ENCODE measurements at places on chromosomes 5 and 9. TPM values are rescaled to one million over a fixed set of nuclear protein-coding genes. Genes with fewer than 3 reads are reported as not detected.

- no peaks in the 10 kb centered on the region for H3K27me3 ChIP-seq
- no peak overlapping the region for H3K4me3 ChIP-seq
- DNase-seq, result peak; percentile 74
- no peaks in the 10 kb centered on the region for H3K36me3 ChIP-seq
These were observed 41.9 kb upstream of the AGXT2 start for GRCh38 chr5:35089334-35090314.

DNA sequence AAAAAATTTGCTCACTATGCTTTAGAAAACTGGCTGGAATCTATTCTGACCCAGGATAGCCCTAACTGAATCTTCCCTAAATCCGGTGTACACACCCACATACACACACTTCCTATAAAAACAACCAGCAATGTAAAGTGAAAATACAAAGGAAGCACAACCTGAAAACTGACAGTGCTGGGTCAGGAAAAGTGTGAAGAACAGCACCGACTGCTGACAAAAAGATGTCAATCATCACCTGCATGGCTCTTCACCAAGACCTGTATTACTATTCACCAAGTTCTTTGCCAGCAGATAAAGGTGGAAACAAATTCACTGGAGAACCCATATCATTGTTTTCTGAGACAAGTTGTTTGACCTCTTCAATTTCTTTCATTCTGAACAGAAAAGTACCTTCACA is 293.8 kb upstream of the GRAMD2B start:
- H3K27ac ChIP-seq, result no peak overlapping the region
- no peaks in the 10 kb centered on the region for H3K4me1 ChIP-seq
- no peak overlapping the region for H3K4me3 ChIP-seq

DNA sequence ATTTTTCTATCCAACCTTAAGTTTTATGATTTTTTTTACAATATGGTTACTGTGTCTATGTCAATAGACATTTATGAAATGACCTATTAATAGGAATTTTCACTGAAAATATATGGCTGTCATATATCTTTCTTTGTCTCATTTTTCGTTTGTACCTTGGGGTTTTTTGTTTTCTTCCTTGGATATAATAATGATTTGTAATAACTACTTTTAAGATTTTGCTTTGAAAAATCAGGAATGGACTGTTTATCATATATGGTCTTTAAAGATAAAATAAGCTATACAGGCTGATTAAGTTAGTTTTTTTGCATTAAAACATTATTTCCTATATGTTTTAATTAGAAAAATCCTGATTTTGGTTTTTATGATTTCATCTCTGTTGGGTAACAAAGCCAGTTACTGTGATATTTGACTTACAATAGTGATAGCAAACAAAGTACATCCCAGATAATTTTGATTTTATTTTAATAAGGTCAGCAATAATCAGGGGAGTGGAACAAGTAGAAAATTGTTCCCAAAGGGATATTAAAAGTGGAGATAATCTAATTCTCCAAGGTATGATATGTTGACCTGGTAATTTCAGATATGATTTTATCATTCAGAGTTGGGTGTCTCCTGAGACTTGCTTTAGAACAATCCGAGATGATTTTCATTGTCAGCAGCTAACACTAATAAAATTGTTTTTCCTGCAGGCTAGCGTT is 10.3 kb downstream of the NR4A3 start:
- H3K27me3 ChIP-seq, result peaks cover 53% of the 10 kb centered on the region
- H3K36me3 ChIP-seq, result peaks cover 15% of the 10 kb centered on the region
- H3K4me3 ChIP-seq, result no peak overlapping the region
- H3K27ac ChIP-seq, result no peak overlapping the region

DNA sequence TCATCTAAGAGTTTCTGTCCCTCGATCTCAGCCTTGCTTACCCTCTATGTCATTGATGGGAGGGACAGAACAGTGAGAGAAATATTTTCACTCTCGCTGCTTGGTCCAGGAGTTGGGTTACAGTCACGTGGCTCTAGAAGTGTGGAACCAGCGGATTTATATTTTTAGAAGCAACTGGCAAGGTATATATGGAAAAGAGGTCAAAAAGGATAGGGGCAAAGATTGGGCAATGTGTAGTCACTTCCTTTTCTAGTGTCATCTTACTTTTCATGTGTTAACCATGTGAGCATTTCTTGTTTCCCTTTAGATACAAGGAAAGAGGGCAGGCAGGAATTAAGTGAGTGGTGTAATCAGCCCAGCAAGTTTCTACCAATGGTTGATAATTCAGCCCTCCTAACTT is 111.5 kb upstream of the ZNF366 start:
- DNase-seq, result no peak
- no peaks in the 10 kb centered on the region for H3K27me3 ChIP-seq
- no peak overlapping the region for H3K27ac ChIP-seq
- H3K4me1 ChIP-seq, result peaks cover 5% of the 10 kb centered on the region
- no peak overlapping the region for H3K4me3 ChIP-seq
- H3K36me3 ChIP-seq, result no peaks in the 10 kb centered on the region

DNA sequence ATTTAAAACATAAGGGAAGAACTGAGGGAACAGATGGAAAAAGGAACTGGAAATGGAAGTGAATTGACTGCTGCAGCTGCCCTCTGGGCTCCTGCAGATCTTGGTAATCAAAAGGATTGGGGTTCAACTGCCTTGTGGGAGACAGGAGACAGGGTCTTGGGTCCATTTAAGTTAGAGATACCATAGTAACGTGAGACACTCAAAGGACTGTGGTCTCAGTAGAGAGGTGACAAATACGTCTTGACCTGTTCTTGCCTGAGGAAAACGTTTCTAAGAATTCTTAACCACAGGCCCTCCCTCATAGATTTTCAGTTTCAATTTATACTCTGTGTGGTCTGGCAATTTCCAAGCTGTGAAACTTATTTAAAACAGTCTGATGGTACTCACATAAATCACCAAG is 100.8 kb upstream of the DHFR start:
- DNase-seq, result no peak
- H3K27me3 ChIP-seq, result no peaks in the 10 kb centered on the region
- no peak overlapping the region for H3K4me3 ChIP-seq
- H3K27ac ChIP-seq, result no peak overlapping the region
- H3K36me3 ChIP-seq, result no peaks in the 10 kb centered on the region
- H3K4me1 ChIP-seq, result no peaks in the 10 kb centered on the region

DNA sequence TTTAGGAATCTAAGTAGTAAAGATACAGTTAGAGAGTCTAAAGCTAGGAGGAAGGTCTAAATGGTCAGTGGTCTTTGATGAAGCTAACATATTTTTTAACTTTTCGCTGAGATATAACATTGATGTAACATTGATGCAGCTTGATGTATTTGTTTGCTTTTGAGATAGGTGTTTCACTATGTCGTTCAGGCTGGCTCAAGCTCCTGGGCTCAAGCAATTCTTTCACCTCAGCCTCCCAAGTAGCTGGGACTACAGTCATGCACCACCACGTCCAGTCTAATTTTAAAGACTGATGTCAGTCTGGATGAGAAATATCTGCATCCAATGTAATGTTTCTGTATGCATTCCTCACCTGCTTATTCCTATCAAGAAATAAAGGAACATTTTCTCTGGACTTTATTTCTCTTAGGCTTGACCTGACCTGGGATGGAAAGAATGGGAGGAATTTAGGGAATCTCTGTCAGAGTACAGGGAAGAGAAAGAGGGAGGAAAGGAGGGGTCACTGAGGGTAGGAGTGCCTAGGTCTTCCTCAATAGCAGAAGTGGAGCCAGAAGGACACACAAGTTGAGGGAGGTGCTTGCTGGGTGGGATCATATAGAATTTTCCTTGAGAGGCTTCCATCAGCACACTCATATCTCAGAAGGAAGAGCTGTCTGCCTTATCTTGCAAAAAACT is 101.5 kb upstream of the GPBP1 start:
- no peak for DNase-seq
- no peak overlapping the region for H3K27ac ChIP-seq
- H3K4me3 ChIP-seq, result no peak overlapping the region
- no peaks in the 10 kb centered on the region for H3K36me3 ChIP-seq

GRCh38 chr5:60538955-60539866 is 160.8 kb downstream of the DEPDC1B start:
- DNase-seq, result peak; percentile 40
- H3K4me3 ChIP-seq, result no peak overlapping the region
- no peak overlapping the region for H3K27ac ChIP-seq
- H3K36me3 ChIP-seq, result no peaks in the 10 kb centered on the region

GRCh38 chr9:133494636-133495326 is 15.9 kb upstream of the SLC2A6 start:
- peaks cover 49% of the 10 kb centered on the region for H3K4me1 ChIP-seq
- H3K27ac ChIP-seq, result no peak overlapping the region
- no peaks in the 10 kb centered on the region for H3K27me3 ChIP-seq
- no peak overlapping the region for H3K4me3 ChIP-seq

GRCh38 chr5:96835791-96836191 is 28.0 kb upstream of the ERAP1 start:
- no peak for DNase-seq
- no peaks in the 10 kb centered on the region for H3K36me3 ChIP-seq
- no peak overlapping the region for H3K27ac ChIP-seq
- H3K4me3 ChIP-seq, result no peak overlapping the region
- H3K4me1 ChIP-seq, result no peaks in the 10 kb centered on the region

- peaks cover 2% of the 10 kb centered on the region for H3K4me1 ChIP-seq
- no peaks in the 10 kb centered on the region for H3K27me3 ChIP-seq
- no peaks in the 10 kb centered on the region for H3K36me3 ChIP-seq
These were observed 40.4 kb downstream of the JAKMIP2 start for GRCh38 chr5:147742151-147742550.

DNA sequence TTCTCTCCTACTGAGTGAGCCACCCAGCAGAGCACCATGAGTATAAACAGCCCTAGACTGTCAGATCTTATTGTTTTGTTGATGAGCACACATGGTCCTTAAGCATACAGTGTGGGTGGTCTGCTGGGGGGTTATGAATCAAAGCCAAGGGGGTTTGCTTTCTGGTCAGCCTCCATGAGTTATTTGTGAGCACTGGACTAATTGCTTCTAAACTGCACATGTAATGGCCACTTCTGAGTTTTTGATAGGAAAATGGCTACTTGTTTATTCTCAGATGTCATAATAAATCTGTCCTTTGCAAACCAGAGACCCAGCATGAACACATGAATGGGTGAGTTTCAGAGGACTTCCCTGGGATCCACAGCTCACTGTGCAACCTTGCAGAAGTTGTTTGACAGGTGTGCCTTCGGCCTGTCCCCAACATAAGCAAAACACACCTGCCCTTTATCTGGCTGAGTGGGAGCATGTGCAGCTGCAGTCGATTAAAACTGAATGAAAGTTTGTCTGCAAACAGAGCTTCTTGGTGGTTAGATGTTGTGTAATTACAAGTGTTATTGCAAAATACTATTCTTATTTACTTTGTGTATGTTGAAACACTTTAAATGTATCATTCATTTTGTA is 35.9 kb downstream of the MAMDC2 start:
- no peak overlapping the region for H3K4me3 ChIP-seq
- H3K4me1 ChIP-seq, result peaks cover 5% of the 10 kb centered on the region
- H3K36me3 ChIP-seq, result no peaks in the 10 kb centered on the region
- no peaks in the 10 kb centered on the region for H3K27me3 ChIP-seq

DNA sequence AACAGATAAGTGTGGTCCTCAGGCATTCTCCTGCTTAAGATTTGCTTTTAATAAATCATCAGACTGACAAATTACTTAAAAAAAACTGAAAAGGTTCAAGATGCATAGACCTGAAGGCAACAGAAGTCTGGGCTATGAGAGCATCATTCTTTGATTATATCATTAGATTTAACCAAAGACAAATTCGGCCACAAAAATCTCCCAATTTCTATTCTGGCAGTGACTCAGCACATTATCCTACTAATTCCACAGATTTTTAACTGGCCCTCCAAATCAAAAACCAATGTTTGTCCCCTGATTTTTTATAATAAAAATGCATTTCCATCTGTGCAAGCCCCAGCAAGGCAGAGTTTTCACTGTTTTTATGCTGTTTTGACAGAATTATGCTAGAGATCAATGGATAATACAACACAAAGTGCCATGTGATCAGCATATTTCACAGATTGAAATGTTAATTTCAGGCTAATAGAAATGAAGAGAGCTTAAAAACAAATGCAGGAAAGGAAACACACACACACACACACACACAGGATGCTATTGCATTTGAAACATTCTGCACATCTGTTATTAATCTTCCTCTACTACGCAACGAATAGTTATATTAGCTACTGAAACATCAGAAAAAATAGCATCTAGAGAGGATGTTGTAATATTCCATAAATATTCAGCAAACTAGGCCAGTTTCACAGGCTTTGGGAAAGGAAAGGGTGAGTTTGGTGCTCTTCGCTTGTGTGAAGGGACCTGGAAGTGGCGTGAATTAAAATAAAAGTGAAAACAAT is 177.6 kb upstream of the ST8SIA4 start:
- no peak overlapping the region for H3K4me3 ChIP-seq
- no peak for DNase-seq
- no peak overlapping the region for H3K27ac ChIP-seq
- H3K4me1 ChIP-seq, result no peaks in the 10 kb centered on the region
- no peaks in the 10 kb centered on the region for H3K27me3 ChIP-seq

DNA sequence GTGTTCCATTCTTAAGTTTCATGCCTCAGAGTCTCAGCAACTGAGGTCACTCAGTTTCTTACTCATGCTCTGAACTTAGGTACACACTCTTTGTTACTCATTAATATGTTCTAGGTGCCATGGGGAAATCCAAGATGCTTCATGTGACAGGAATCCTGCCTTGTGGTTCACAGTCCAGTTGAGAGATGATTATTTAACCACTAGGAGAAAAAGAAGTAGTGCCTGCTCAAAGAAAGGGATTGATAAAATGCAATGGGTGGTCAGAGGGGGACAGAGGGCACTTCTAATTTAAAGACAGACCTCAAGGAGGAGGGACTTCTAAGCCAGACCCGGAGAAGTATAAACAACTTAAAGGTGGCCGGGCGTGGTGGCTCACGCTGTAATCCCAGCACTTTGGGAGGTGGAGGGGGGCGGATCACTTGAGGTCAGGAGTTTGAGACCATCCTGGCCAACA is 69.0 kb downstream of the UGCG start:
- DNase-seq, result no peak
- H3K4me1 ChIP-seq, result no peaks in the 10 kb centered on the region
- no peaks in the 10 kb centered on the region for H3K27me3 ChIP-seq
- H3K36me3 ChIP-seq, result no peaks in the 10 kb centered on the region

GRCh38 chr9:130230631-130231030 is 34.9 kb upstream of the HMCN2 start:
- H3K4me1 ChIP-seq, result no peaks in the 10 kb centered on the region
- H3K36me3 ChIP-seq, result no peaks in the 10 kb centered on the region
- no peak overlapping the region for H3K4me3 ChIP-seq

GRCh38 chr9:93072383-93072795 is 13.9 kb downstream of the SUSD3 start:
- H3K4me1 ChIP-seq, result peaks cover 6% of the 10 kb centered on the region
- DNase-seq, result peak; percentile 82
- H3K27ac ChIP-seq, result no peak overlapping the region
- H3K4me3 ChIP-seq, result no peak overlapping the region
- H3K27me3 ChIP-seq, result no peaks in the 10 kb centered on the region

GRCh38 chr9:122051351-122052321 is 41.5 kb downstream of the TTLL11 start:
- peaks cover 2% of the 10 kb centered on the region for H3K4me1 ChIP-seq
- H3K36me3 ChIP-seq, result no peaks in the 10 kb centered on the region
- H3K4me3 ChIP-seq, result no peak overlapping the region
- DNase-seq, result no peak
- H3K27ac ChIP-seq, result no peak overlapping the region
- H3K27me3 ChIP-seq, result no peaks in the 10 kb centered on the region

Gene INSL4
- not detected for polyA plus RNA-seq

Gene HSD17B3
- 4.4 TPM for polyA plus RNA-seq

Gene PDCD1LG2
- polyA plus RNA-seq, result 0.87 TPM

Gene F2RL1
- 3.8 TPM for polyA plus RNA-seq

Gene GCNT4
- polyA plus RNA-seq, result 0.55 TPM

Gene IL3
- polyA plus RNA-seq, result not detected

Gene NSG2
- 0.13 TPM for polyA plus RNA-seq

Gene SLC6A19
- polyA plus RNA-seq, result not detected

Gene PAIP2
- 83.1 TPM for polyA plus RNA-seq

Measured in lung (tissue), 17 donors.